ENCODE measurements at places on chromosomes 6 and 20.

DNA sequence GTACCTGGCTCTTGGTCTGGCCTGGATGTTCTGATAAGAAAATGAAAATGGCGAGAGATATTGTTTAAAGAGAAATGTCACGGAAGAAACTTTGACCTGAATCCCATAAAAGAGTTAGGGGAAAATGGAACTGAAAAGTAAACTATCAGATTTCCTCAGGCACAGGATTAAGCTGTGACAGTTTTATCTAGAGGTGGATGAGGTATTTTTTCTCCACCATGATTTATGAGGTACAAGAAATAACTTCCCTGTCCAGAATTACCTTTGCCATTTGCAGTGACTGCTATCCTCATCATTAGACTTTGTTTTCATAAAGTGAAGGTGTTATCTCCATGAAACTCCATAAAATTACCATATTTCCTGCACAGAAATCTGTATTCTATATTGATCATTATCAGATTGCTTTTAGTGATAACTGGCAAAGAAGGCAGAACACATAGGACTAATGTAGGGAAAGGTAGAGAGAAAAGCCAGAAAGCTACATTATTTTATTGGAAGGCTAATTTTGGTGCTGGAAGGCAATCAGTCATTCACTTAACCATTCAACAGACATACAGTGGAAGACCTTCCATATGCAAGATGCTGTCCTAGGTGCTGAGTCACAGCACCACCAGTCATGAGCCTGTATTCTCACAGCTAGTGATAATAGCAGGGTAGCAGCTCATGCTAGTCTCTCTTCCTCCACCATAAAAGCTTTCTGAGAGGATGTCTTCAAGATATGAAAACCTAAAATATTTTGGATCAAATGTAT is 427.3 kb upstream of the CITED2 start:
- DNase-seq, result no peak

- no peak for DNase-seq
These were observed 50.5 kb downstream of the MCUR1 start for GRCh38 chr6:13763740-13764381.

GRCh38 chr6:160791981-160792418 is 90.0 kb downstream of the PLG start:
- DNase-seq, result no peak

GRCh38 chr6:1589208-1589607 is 20.5 kb upstream of the FOXC1 start:
- DNase-seq, result no peak

GRCh38 chr6:159089909-159090308 is 45.1 kb upstream of the TAGAP start:
- no peak for DNase-seq

DNA sequence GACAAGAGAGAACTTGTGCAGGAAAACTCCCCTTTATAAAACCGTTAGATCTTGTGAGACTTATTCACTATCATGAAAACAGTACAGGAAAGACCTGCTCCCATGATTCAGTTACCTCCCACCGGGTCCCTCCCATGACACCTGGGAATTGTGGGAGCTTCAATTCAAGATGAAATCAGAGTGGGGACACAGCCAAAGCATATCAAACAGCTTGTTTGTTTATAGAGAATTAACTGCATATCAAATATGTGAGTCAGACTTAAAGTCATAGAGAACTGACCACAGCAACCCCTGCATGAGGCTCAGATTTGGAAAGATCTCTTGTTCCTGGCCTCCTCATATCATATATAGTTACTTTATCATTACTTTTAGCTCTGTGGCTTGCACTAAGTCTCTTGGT is 29.1 kb upstream of the HDAC2 start:
- DNase-seq, result no peak

GRCh38 chr20:20360464-20360863 is 7.4 kb upstream of the INSM1 start:
- no peak for DNase-seq

- no peak for DNase-seq
These were observed 144.7 kb upstream of the RPS6KA2 start for GRCh38 chr6:166771701-166772100.

All from NCI-H1436 treated with DMSO at 0.1 percent for 48 hours (cell line).